A549 treated with dexamethasone at 1 μM for 4 hours (cell line): ENCODE measurements at places on chromosomes 3 and 15. TPM values are rescaled to one million over a fixed set of nuclear protein-coding genes. Genes with fewer than 3 reads are reported as not detected.

Gene MORC1
- total RNA-seq, result 0.02 TPM in 1 of 5 replicates, not detected in the others

Gene PGBD4
- total RNA-seq, result 1.3 to 1.7 TPM (median 1.6 TPM) in 5 replicates

Gene GOLGA6L9
- total RNA-seq, result 1.4 to 2.2 TPM (median 2.1 TPM) in 5 replicates

Gene GOLGA6L1
- not detected in 5 replicates for total RNA-seq

Gene DET1
- total RNA-seq, result 5.6 to 6.5 TPM (median 6.0 TPM) in 5 replicates

Gene RBPMS2
- total RNA-seq, result 6.7 to 9.6 TPM (median 8.4 TPM) in 5 replicates

Gene NAA80
- 4.3 to 7.9 TPM (median 6.4 TPM) in 5 replicates for total RNA-seq

Gene SUSD5
- total RNA-seq, result 2.9 to 4.3 TPM (median 3.7 TPM) in 5 replicates

Gene NFKBIZ
- total RNA-seq, result 6.8 to 10.4 TPM (median 8.0 TPM) in 5 replicates

Gene GATA2
- 3.9 to 5.7 TPM (median 4.6 TPM) in 5 replicates for total RNA-seq

Gene MED12L
- 0.23 to 0.90 TPM (median 0.41 TPM) in 5 replicates for total RNA-seq

Gene GREM1
- 2.3 to 5.9 TPM (median 3.8 TPM) in 5 replicates for total RNA-seq

Gene PAQR5
- 64.6 to 109 TPM (median 96.1 TPM) in 5 replicates for total RNA-seq

Gene SAMD7
- not detected in 5 replicates for total RNA-seq

Gene SLC12A1
- total RNA-seq, result not detected in 5 replicates

Gene CCDC33
- total RNA-seq, result 5.8 to 8.6 TPM (median 7.1 TPM) in 5 replicates

Gene SMCO1
- total RNA-seq, result not detected in 5 replicates

Gene SERPINI2
- not detected in 5 replicates for total RNA-seq

Gene TF
- 0.50 to 2.0 TPM (median 1.2 TPM) in 5 replicates for total RNA-seq

Gene RBP2
- total RNA-seq, result not detected in 5 replicates

Gene CCNB2
- 89.9 to 101 TPM (median 95.6 TPM) in 5 replicates for total RNA-seq

Gene PPARG
- total RNA-seq, result 34.7 to 43.2 TPM (median 40.0 TPM) in 5 replicates

Gene FXR1
- 65.4 to 86.5 TPM (median 81.8 TPM) in 5 replicates for total RNA-seq

Gene XCR1
- total RNA-seq, result not detected in 5 replicates

Gene ARPC4
- 157 to 244 TPM (median 171 TPM) in 5 replicates for total RNA-seq

Gene GRK7
- total RNA-seq, result not detected in 5 replicates

Gene TGM5
- total RNA-seq, result not detected in 5 replicates

Gene SERPINI1
- total RNA-seq, result 2.2 to 3.6 TPM (median 2.4 TPM) in 5 replicates

Gene LTF
- not detected in 5 replicates for total RNA-seq

Gene COL7A1
- total RNA-seq, result 87.7 to 170 TPM (median 128 TPM) in 5 replicates

Gene DOCK3
- total RNA-seq, result 0.28 to 0.43 TPM (median 0.35 TPM) in 5 replicates

Gene LINGO1
- 6.1 to 13.3 TPM (median 10.2 TPM) in 5 replicates for total RNA-seq

Gene CHCHD4
- total RNA-seq, result 36.6 to 41.5 TPM (median 41.0 TPM) in 5 replicates
